ENCODE measurements at places on chromosomes 6 and 20.
A peak's percentile ranks its signal among the peaks of the same experiment; 100 is the strongest.

DNA sequence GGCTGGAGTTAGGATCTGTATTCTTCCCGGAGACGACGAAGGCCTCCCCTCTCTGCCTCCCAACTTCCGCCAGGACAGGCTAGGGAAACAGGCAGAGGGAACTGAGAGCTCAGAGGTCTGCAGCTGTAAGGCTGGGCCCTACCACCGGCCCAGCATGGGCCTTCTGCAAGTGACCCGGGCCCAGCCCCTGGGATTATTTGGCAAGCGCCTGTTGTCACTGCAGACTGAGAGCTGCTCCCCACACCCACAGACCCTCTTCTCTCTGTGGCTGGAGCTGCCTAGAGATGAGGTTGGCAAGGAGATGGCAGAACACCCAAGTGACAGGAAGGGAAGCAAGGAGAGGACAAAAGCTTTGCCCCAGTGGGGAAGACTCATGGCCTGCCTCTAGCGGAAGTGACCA is 212.6 kb downstream of the ZDHHC14 start:
- no peak for DNase-seq

DNA sequence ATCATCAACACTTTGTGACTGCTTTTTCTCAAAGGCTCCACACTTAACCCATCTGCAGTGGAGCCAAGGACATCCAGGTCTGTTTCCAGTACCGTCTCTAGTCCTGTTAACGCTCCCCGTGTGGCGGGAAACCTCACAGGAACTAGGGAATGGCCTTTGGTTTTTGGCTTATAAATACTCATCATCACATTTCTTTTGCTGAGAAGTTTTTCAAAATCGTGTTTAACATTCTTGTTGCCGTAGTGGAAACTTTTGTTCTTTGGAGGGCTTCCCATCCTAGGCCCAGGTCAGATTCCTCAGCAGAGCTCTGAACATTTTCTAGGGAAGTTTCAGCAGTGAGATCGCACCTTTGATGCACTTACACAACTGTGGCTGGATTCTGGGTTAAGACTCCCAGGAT is 24.6 kb downstream of the DAAM2 start:
- DNase-seq, result no peak

DNA sequence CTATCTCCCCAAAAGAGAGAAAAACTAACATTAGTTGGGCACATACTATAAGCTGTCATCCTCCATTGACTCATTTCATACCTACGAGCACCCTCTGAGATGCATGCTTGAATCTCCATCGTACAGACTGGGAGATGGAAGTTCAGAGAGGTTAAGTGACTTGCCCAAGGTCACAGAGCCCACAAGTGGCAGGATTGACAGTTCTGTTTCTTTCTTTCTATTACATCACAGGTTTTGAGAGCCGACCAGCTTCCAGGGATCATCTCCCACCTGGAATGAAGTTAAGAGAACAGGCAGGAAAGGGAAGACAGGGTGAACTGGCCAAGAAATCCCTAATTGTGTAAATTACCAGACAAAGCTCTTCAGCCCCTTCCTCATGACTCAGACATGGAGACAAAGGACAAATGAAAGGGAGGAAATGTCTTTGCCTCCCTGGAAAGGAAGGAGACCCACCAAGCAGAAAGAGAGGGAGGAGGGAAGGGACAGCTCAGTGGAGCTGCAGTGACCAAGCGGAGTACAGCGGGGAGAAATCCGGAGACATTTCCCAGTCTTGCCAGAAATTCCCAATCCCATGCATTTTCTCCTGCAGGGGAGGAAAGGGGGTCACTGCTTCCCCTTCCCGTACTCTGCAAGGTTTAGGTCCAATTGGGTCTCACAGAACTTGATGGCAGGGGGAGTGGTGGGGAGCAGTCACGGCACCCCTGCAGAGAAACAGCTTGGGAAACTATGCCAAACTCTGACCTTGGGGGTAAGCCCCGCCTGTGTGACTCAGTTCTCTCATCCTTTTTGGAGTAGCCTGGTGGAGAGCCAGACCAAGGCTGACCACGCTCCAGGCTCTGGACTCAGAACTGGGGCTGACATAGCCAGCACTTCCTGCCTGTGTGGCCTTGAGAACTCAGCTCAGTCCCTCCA is 154.3 kb downstream of the ANKRD60 start:
- peak; percentile 59 for DNase-seq

GRCh38 chr6:118161343-118161742 is 254.3 kb downstream of the SLC35F1 start:
- no peak for DNase-seq

Measured in GM04504 (cell line).